ENCODE measurements at places on chromosomes 4 and X. TPM values are rescaled to one million over a fixed set of nuclear protein-coding genes. Genes with fewer than 3 reads are reported as not detected.

MAGEE1 gene
- total RNA-seq = 0.47 TPM

- DNase-seq = no peak
Observed at GRCh38 chr4:139978692-139979091, 175.3 kb downstream of the MAML3 start.

GRCh38 chr4:110514889-110515479 lies 39.0 kb downstream of the ENPEP start:
- DNase-seq = peak; percentile 54

DNA sequence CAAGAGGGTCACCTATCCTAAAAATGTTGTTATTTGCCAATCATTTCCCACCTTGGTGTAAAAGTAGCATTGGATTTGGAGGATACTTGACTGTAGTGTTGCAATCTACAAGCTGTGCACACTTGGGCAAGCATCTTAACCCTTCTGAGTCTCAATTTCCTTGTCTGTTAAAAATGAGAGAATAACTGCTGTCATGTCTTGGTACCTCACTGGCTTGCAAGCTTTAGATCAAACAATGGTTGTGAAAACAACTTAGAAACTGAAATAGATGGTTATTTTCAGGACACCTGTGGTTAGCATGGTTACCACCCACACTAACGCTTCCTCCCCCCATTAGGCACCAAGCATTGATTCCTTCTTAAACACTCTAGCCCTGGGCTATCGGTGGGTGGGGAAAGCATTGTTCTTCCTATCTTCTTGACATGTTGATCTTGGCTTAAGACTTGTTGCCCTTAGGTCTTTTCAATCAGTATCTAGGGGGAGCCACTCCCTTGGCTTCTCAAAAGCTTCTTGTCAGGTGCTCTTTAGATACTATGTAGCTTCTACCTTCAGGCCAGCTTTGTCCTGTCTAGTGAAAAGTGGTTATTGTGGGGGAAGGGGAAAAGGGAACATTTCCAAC lies 10.6 kb upstream of the AMOT start:
- peak; percentile 55 for DNase-seq

DNA sequence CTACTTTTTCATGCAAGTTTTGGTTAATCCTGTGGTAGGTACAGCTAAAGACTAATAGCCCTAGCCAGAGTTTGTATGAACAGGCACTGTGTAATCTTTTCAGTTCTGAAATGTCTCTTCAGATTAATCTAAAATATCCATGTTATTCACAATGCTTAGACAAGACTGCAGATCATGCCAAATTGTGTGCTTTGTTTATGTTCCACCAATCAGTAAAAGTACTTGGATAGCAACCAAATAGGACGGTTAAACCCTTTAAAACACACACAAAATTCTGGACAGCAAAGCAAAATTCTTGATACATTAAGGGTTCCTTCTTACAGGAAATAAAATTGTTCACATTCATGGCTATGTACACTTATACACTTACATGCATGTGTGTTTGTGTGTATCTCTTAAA lies 139.1 kb downstream of the KLHL13 start:
- no peak for DNase-seq

DNA sequence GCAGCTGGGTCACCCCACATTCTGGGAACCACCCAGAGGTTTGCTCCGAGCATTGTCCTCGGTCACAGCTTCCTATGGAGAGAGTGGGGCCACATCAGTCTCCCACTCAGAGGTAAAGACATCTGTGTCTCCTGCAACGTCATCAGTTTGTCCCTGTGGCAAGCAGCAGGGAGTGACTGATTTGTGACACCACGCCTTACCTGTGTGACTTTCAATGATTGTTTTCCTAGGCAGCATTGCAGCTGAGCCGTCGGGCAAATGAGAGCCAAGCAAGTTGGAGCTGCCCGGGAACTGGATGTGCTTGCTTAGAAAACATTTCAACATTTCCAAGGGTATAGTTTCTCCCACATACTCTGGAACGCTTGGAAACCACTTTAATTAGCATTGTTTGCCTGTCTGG lies 29.7 kb upstream of the HELT start:
- no peak for DNase-seq

GRCh38 chr4:98903963-98904362 lies 25.0 kb downstream of the EIF4E start:
- no peak for DNase-seq

DNA sequence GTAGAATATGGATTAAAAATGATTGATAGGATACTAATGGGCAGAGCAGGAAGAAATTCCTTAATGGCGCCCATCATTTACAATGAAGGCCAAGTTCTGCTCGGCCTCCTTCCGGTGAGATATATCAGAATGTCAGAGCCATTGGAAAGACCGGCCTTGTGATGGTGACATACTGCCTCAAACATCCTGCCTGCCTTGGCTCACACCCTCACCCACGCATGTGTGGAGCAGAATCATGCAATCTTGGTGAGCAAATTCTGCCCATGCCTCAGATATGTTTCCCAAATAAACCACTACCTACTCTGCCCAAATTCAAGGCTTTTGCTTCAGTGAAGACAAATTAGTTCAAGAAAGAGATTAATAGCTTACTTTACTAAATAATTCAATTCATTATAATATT lies 163.3 kb downstream of the MID1 start:
- no peak for DNase-seq

DNA sequence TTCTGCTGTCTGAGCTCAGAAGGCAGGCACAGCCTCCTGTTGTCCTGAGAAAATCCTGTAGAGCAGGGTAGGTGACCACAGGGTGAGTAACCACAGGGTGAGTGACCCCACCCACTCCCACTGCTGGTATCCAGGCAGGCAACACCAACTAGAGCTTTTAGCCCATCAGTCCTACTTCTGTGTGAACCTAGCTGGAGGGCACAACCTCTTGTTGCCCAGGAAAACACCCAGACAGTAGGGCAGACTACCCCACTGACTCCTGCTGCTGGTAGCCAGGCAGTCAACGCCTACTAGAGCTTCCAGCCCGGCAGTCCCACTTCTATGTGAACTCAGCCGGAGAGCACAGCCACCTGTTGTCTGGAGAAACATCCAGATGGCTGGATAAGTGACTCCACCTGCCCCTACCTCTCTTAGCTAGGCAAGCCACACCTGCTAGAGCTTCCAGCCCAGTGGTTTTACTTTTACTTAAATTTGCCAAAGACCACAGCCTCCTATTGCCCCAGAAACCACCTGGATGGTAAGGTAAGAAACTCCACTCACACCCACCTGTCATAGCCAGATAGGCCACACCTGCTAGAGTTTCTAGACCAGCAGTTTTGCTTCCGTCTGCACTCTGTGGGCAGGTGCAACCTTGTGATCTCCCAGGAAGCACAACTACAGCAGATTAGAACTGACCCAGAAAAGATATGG lies 371.6 kb downstream of the INPP4B start:
- DNase-seq = peak; percentile 45
